ENCODE measurements at places on chromosomes 5 and 9. TPM values are rescaled to one million over a fixed set of nuclear protein-coding genes. Genes with fewer than 3 reads are reported as not detected.

The TRIM36 gene
- 105 TPM for total RNA-seq

The HAPLN1 gene
- total RNA-seq: 5.7 TPM

The ADRA1B gene
- 1.2 TPM for total RNA-seq

The CTXN3 gene
- 13.9 TPM for total RNA-seq

The CCL27 gene
- 0.41 TPM for total RNA-seq

The TMEM245 gene
- 67.3 TPM for total RNA-seq

The ZDHHC11B gene
- total RNA-seq: 4.5 TPM

The TMC1 gene
- 0.82 TPM for total RNA-seq

The PCDHA2 gene
- 10.6 TPM for total RNA-seq

The GABRA1 gene
- 29.8 TPM for total RNA-seq

The KCNT1 gene
- total RNA-seq: 3.7 TPM

The SPATA31E1 gene
- total RNA-seq: not detected

The BARHL1 gene
- total RNA-seq: not detected

The CDH9 gene
- total RNA-seq: 31.4 TPM

The NPR3 gene
- 19.2 TPM for total RNA-seq

The NTRK2 gene
- 221 TPM for total RNA-seq

The SPINK7 gene
- total RNA-seq: not detected

The ANKRD18B gene
- not detected for total RNA-seq

The CAPSL gene
- not detected for total RNA-seq

The EPB41L4A gene
- 33.8 TPM for total RNA-seq

The PLPP7 gene
- total RNA-seq: 6.1 TPM

The TTC23L gene
- 5.7 TPM for total RNA-seq

The ALDOB gene
- not detected for total RNA-seq

The ARID3C gene
- total RNA-seq: 0.82 TPM

The NR2F1-AS1 gene
- 60.7 TPM for total RNA-seq

The NCBP1 gene
- 62.0 TPM for total RNA-seq

The ZDHHC11 gene
- 5.7 TPM for total RNA-seq

The ACTBL2 gene
- total RNA-seq: not detected

The SVEP1 gene
- total RNA-seq: 8.6 TPM

The IFNA21 gene
- total RNA-seq: not detected

The CEMIP2 gene
- 41.6 TPM for total RNA-seq

The TRIM41 gene
- total RNA-seq: 12.2 TPM

The ANXA1 gene
- total RNA-seq: 8.2 TPM

The SMC2 gene
- 26.1 TPM for total RNA-seq

The TPPP gene
- total RNA-seq: 13.5 TPM

The VDAC1 gene
- total RNA-seq: 244 TPM

The IGIP gene
- total RNA-seq: 7.7 TPM

The NINJ1 gene
- 2.9 TPM for total RNA-seq

The ZNF618 gene
- total RNA-seq: 4.9 TPM

The FAM53C gene
- 19.2 TPM for total RNA-seq
